ENCODE measurements at places on chromosomes 13 and 19.

- no peak for DNase-seq
These were observed 24.7 kb upstream of the MATK start for GRCh38 chr19:3810708-3811355.

DNA sequence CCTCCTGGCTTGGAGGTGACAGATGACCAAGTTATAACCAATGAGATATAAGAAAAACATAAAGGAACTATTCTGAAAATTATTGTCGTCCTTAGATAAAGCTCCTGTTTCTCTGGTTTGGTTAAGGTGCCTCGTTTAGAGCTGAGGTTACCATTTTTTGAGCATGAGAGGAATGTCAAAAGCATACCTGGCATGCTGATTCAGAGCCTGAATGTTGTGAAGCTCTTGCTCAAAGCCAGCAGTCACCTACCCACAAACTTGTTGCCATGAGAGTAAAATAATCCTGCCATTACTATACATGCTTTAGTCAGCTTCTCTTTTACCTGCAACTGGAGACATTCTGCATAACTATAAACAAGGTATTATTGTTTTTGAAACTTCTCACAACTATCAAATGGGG, 1116.2 kb downstream of the DIAPH3 start:
- no peak for DNase-seq

DNA sequence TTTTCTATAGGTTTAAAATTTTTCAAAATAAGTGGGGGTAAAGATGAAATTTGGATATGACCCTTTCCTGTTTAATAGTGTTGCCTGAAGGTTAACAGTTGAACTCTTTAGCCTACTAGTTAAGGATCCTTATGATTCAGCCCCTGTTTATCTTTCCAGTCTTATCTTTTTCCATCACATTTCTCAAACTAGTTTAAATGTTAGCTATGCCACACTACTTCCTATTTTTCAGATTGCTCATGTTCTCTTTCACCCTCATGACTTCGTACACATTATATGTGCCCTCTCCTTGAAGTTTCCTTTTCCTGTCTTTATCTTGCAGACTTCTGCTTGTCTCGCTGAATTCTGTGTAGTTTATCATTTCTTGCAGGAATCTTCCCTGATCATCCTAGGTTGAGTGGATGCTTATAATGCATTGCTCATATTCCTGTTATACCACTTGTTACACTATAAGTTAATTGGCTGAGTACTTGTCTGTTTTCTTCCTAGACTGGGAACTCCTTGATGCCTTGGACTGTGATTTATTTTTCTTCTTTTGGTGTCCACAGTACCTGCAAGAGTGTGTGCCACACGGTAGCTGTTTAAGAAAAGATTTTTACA, 86.7 kb downstream of the FNDC3A start:
- no peak for DNase-seq

- DNase-seq, result no peak
These were observed 1.1 kb upstream of the GRTP1 start for GRCh38 chr13:113364901-113365582.

GRCh38 chr19:7645163-7645562, 8.3 kb downstream of the STXBP2 start:
- DNase-seq, result no peak

DNA sequence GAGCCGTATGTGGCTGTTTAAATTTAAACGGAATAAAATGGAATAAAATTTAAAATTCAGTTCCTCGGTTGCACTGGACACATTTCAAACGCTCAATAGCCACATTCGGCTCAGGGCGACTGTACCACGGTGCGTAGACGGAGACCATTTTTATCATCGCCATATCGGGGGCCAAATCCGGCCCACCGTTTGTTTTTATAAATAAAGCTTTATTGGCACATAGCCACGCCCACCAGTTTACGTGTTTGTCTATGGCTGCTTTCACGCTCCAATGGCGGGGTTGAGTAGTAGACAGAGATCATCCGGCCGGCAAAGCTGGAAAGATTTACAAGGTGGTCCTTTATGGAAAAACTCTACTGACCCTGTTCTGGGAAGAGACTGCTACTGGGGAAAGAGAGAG, 33.0 kb downstream of the PTPRS start:
- no peak for DNase-seq

DNA sequence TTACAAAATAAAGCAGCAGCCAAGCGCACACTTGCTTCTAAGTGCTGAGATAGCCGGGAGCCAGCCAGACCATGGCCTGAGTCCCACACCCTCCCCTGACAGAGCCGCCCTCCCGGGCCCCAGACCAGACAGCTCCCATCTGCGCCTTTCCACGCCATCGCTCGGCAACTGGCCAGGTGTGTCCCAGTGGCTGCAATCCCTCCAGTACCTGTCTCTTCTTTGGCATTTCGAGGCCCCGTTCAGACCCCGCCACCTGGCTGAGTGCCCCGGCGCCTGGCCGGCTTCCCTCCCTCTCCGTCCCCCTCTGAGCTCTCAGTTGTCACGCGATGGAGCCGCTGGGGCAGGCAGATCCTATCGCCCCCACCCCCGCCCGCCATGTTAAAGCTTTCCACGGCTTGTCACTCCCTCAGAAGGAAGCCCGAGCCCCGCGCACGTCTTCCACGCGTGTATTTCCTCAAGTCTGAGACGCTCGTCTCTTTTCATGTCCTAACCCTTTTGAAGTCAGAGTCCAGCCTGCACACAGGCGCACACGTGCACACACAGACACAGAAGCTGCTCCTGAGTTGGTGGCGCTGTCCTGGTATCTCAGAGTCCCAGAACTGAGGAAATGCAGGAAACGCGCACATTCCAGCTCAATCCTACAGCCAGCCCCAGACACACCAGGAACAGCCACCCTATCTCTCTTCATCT, 7.9 kb downstream of the MLLT1 start:
- DNase-seq, result no peak

GRCh38 chr13:44436589-44437337, 63.1 kb downstream of the SERP2 start:
- peak; percentile 40 for DNase-seq
